ENCODE measurements at places on chromosomes 5 and 9.
A peak's percentile ranks its signal among the peaks of the same experiment; 100 is the strongest.

- H3K36me3 ChIP-seq = peaks cover 69% of the 10 kb centered on the region
- DNase-seq = no peak
- no peaks in the 10 kb centered on the region for H3K27me3 ChIP-seq
These were observed 11.7 kb upstream of the DOLPP1 start for GRCh38 chr9:129068990-129069861.

DNA sequence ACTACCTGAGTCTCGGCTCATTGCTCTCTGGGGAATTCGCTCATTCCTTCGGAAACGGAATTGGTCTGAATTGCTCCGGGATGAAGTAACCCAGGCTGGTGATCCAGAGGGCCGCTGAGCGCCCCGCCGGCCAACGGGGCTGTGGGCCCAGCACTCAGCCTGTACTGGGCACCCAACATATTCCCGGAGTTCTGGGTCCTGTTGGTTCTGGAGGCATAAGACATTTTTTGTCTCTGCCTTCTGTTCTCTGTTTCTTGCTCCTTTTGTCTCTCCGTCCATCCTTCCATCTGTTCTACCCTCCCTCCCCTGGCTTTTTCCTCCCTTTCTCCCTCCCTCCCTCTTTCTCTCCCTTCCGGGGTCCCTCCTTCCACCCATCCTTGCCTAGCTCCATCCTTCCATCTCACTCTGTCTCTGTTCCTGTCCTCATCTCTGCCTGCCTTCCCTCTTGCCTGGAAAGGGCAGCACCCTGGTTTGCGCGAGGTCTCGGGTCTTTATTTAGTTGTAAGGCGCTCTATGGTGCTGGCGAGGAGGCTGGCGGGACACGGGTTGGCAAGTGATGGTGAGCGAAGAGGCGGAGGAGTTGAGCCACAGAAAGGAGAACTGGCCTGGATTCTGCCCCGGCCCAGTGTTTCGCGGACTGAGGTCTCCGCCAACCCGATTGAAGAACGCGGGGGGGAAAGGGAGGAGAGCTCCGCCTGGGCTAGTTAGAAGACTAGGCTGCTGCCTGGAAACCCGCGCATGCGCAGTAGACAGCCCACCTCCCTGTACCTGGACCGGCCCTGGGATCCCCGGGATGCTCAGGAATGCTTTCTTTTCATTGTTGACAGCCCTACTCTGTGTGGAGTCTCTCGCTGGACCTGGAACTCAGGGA is 1468.0 kb downstream of the FOXD4L5 start:
- no peak overlapping the region for H3K27ac ChIP-seq
- peak; percentile 58 for DNase-seq
- peak overlapping the region; percentile 23 for H3K4me3 ChIP-seq
- H3K27me3 ChIP-seq = peaks cover 13% of the 10 kb centered on the region
- H3K36me3 ChIP-seq = no peaks in the 10 kb centered on the region

DNA sequence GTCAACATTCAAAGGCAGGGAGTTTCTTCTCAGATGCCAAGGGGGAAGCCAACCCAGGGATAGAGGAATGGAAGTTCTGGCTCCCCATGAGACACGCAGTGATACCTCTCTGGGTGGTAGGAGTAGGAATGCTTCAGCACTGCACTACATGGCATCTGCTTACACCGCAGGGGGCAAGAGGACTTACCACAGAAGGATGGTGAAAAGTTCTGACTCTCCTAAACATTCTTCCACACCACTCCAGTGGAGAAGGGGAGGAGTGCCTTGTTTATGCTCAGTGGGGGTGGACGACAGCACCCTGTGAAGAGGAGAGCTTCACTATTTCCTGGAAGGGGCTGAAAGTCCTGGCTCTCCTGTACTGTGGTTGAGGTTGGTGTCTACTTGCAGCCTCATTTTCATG is 1011.3 kb upstream of the WWC1 start:
- H3K4me3 ChIP-seq = no peak overlapping the region
- no peaks in the 10 kb centered on the region for H3K36me3 ChIP-seq
- H3K27me3 ChIP-seq = no peaks in the 10 kb centered on the region
- H3K27ac ChIP-seq = no peak overlapping the region
- no peak for DNase-seq
- H3K4me1 ChIP-seq = peaks cover 6% of the 10 kb centered on the region

DNA sequence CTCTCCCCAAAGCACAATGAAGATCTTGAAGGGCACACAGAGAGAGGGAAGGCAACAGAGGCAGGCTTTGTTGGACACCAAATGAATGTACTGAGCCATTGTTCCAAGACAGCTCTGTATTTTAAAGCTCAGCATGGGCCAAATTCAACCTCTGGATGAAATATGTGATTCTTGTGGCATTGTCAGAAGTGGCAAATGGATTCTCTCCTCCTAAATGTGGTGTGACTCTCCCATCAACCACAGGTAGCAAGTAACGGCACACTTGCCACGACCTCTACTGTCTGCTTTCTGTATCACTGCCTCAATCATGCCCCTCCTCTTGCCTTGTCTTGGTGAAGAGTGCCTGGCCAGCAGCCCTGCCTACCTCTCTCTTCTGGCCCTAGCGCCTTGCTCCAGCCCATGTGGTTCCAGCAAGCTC is 6.1 kb upstream of the MOB3B start:
- DNase-seq = no peak
- peaks cover 2% of the 10 kb centered on the region for H3K4me1 ChIP-seq
- no peaks in the 10 kb centered on the region for H3K36me3 ChIP-seq
- no peak overlapping the region for H3K4me3 ChIP-seq
- no peak overlapping the region for H3K27ac ChIP-seq

DNA sequence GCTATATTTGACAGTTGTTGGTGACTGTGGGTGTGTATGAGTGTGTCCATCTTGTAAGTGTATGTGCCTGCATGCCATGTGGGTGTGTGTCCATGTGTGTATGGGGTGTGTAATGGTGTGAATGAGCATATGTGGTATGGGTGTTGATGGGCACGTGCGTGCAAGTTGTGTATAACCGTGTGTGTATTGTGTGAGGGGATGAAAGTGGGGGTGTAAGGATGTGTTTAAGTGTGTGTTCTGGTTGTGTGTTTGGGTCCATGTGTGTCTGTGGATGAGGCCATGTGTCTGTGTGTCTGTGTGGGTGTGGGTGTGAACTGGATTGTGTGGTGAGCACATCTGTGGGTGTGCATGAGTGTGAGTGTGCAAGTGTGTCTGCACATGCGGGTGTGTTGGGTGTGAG is 5.9 kb upstream of the FAM78A start:
- peaks cover 15% of the 10 kb centered on the region for H3K4me1 ChIP-seq
- H3K36me3 ChIP-seq = no peaks in the 10 kb centered on the region
- H3K4me3 ChIP-seq = no peak overlapping the region
- DNase-seq = no peak
- no peak overlapping the region for H3K27ac ChIP-seq
- H3K27me3 ChIP-seq = peaks cover 47% of the 10 kb centered on the region

- no peaks in the 10 kb centered on the region for H3K36me3 ChIP-seq
- H3K4me1 ChIP-seq = peaks cover 5% of the 10 kb centered on the region
- no peak for DNase-seq
- peaks cover 46% of the 10 kb centered on the region for H3K27me3 ChIP-seq
- H3K27ac ChIP-seq = no peak overlapping the region
These were observed 103.3 kb downstream of the C5orf15 start for GRCh38 chr5:133865113-133865512.

GRCh38 chr9:93456504-93456903 is 3.1 kb upstream of the FAM120AOS start:
- no peaks in the 10 kb centered on the region for H3K27me3 ChIP-seq
- no peak for DNase-seq
- H3K4me3 ChIP-seq = no peak overlapping the region
- H3K36me3 ChIP-seq = no peaks in the 10 kb centered on the region
- H3K27ac ChIP-seq = no peak overlapping the region

- no peaks in the 10 kb centered on the region for H3K36me3 ChIP-seq
- H3K4me3 ChIP-seq = no peak overlapping the region
- no peak for DNase-seq
- peaks cover 37% of the 10 kb centered on the region for H3K27me3 ChIP-seq
These were observed 85.4 kb downstream of the HSD17B3 start for GRCh38 chr9:96216583-96216982.

GRCh38 chr5:143156086-143156485 is 247.4 kb downstream of the NR3C1 start:
- H3K4me3 ChIP-seq = no peak overlapping the region
- no peaks in the 10 kb centered on the region for H3K36me3 ChIP-seq
- peaks cover 6% of the 10 kb centered on the region for H3K4me1 ChIP-seq
- no peak overlapping the region for H3K27ac ChIP-seq
- DNase-seq = no peak
- H3K27me3 ChIP-seq = no peaks in the 10 kb centered on the region

- no peaks in the 10 kb centered on the region for H3K4me1 ChIP-seq
- H3K27me3 ChIP-seq = no peaks in the 10 kb centered on the region
- no peak overlapping the region for H3K27ac ChIP-seq
- H3K36me3 ChIP-seq = no peaks in the 10 kb centered on the region
- no peak for DNase-seq
These were observed 16.9 kb upstream of the PLCXD3 start for GRCh38 chr5:41527201-41527779.

DNA sequence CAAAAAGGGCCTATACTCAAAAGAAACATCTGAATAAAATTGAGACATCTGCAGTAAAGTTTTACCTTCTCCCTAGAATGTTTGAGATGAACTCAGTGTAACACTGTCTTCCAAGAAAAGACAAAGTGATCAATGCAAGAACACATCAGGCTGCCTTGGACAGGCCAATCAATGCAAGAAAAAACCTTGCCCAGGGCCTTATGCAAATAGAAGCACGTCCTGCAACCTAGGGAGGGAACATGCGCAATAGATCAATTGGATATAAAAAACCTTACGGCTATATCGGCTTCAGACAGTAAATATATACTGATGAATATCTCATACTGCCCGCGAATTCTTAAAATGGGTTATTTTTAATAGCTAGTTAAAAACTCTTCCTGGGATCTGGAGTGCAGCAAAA is 66.4 kb upstream of the POU5F2 start:
- DNase-seq = no peak
- H3K27me3 ChIP-seq = no peaks in the 10 kb centered on the region
- no peak overlapping the region for H3K27ac ChIP-seq

GRCh38 chr9:106960258-106960657 is 97.3 kb downstream of the ZNF462 start:
- no peak overlapping the region for H3K4me3 ChIP-seq
- DNase-seq = no peak
- no peaks in the 10 kb centered on the region for H3K27me3 ChIP-seq
- H3K36me3 ChIP-seq = peaks cover 13% of the 10 kb centered on the region
- no peak overlapping the region for H3K27ac ChIP-seq

DNA sequence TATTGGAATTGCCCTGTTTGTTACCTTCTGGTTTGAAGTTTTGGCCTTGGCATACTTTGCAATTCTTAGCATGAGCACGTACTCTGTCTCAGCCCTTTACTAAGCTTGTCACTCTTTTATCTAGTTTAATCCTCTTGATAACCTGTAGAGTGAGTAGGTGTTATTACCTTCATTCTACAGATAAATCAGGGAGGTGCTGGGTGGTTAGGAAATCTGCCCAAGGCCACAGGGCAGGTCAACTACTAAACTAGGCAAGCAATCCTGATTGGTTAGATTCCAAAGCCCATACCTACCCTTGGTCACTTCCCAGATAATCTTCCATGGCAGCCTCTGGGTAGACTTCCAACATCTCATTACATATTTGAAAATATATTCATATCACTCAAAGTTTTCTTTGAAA is 65.7 kb downstream of the PCSK5 start:
- no peaks in the 10 kb centered on the region for H3K4me1 ChIP-seq
- DNase-seq = no peak
- H3K36me3 ChIP-seq = no peaks in the 10 kb centered on the region

DNA sequence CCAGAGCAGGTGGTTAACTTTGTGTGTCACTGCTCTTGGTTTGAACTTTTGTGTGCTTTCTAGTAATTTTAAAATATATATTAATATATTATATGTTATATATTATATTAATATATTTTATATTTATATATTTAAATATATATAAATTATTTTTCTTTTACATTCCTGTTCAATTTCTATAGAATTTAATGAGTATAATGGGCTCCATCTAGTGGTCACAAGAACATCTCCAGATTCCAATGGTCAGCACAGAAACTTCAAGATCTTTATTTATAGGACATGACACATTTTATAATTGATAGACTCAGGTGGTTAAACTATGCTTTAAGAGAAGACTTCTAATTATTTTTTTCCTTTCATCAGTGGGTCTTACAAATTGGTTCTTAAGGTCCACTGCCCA is 39.1 kb downstream of the COL23A1 start:
- H3K4me3 ChIP-seq = no peak overlapping the region
- H3K27ac ChIP-seq = no peak overlapping the region
- no peaks in the 10 kb centered on the region for H3K4me1 ChIP-seq
- H3K36me3 ChIP-seq = no peaks in the 10 kb centered on the region
- H3K27me3 ChIP-seq = no peaks in the 10 kb centered on the region

GRCh38 chr5:173808079-173808808 is 79.9 kb upstream of the CPEB4 start:
- DNase-seq = no peak
- H3K4me1 ChIP-seq = no peaks in the 10 kb centered on the region
- no peak overlapping the region for H3K4me3 ChIP-seq
- H3K36me3 ChIP-seq = peaks cover 4% of the 10 kb centered on the region
- H3K27me3 ChIP-seq = no peaks in the 10 kb centered on the region

DNA sequence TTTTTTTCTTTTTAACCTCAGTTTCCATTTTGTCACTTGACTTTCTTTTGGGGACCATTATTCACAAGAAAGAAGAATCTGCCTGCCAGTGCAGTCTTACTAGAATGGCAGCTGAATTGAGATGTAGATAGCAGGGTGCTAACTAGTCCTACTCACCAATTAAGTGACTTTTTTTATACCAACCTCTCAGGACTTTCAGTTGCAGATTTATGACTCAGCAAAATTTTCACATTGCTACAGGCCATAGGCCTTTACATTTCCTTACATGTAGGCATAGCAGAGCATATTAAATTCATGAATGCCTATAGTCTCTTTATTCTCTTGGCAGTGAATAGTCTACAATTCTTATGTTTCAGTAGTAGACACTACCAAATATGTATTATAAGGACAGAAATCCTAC is 54.0 kb upstream of the FKTN start:
- H3K27me3 ChIP-seq = no peaks in the 10 kb centered on the region
- no peaks in the 10 kb centered on the region for H3K36me3 ChIP-seq
- H3K4me3 ChIP-seq = no peak overlapping the region
- no peak overlapping the region for H3K27ac ChIP-seq
- peak; percentile 37 for DNase-seq

- peaks cover 10% of the 10 kb centered on the region for H3K27me3 ChIP-seq
- no peak overlapping the region for H3K4me3 ChIP-seq
- no peak for DNase-seq
- no peaks in the 10 kb centered on the region for H3K4me1 ChIP-seq
- no peaks in the 10 kb centered on the region for H3K36me3 ChIP-seq
These were observed 73.2 kb downstream of the WNK2 start for GRCh38 chr9:93256878-93257807.

All from mesenchymal stem cell (in vitro differentiated cells and primary cell).